Keratinocyte (primary cell): ENCODE measurements at places on chromosomes 1 and 21. TPM values are rescaled to one million over a fixed set of nuclear protein-coding genes. Genes with fewer than 3 reads are reported as not detected.

DNA sequence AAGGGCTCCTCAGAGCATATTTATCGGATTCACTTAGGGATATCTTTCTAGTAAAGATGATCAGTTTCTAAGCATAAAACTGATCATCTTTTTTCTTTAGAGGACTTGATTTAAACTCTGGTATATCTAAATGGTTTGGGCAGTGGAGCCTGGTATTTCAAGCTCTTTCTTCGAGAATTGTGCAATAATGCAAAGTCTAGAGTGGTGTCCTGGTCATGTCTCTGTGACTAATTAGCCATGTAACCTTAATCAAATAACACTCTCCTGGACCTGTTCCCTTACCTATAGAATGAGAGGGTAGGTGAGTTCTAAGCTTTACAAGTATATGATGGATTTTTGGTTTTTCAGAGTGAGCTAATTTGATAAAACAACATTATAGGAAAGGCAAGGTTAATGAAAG, 225.2 kb downstream of the RPS6KC1 start:
- no peak for DNase-seq

DNA sequence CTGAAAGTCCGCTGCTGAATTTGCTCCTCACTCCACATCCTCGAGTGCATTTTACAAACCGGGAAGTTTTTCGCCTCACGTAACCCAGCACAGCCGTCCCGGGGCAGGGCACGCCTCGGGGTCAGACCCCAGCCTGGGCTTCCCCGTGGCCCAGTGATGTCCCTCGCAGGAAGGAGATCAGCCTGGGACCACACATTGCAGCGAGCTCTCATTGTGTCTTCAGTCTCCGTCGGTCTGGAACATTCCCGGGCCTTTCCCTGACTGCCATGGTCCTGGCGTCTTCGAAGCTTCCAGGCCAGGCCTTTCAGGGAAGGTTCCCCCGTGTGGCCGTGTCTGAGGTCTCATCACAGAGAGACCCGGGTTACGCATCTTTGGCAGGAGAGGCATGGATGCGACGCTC, 43.5 kb downstream of the MORN1 start:
- DNase-seq: no peak

- DNase-seq: no peak
Observed at GRCh38 chr1:4702464-4702863, 48.1 kb downstream of the AJAP1 start.

- no peak for DNase-seq
Observed at GRCh38 chr1:67551375-67551774, 121.2 kb upstream of the SERBP1 start.

DNA sequence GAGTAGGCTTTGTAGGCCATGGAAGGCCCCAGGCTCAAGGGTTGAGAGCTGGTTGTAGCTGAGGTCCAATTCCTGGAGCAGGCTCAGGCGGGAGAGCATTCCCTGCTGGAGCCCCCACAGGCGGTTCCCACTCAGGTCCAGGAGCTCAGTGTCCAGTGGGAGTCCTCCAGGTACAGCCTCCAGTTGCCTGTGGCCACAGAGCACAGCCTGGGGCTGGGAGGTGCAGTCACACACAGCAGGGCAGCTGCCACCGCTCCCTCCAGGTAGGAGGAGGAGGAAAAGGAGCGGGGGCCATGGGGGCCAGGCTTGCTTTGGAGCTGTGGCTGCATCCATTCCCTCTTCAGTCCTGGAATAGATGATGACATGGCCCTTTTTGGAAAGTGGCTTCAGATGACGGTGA, 2.8 kb downstream of the LINGO4 start:
- DNase-seq: no peak

CTSE gene
- polyA plus RNA-seq: 0.26 to 0.68 TPM (median 0.33 TPM) in 3 replicates

ACKR1 gene
- polyA plus RNA-seq: not detected in 3 replicates

- no peak for DNase-seq
Observed at GRCh38 chr1:6052543-6053205, 7.0 kb downstream of the KCNAB2 start.

- DNase-seq: no peak
Observed at GRCh38 chr1:31672986-31673385, 28.3 kb upstream of the PEF1 start.

AKIRIN1 gene
- polyA plus RNA-seq: 68.4 to 111 TPM (median 82.3 TPM) in 3 replicates

RGS4 gene
- 0.23 to 1.1 TPM (median 0.90 TPM) in 3 replicates for polyA plus RNA-seq

GRCh38 chr21:45981151-45982091, at the start of gene COL6A1:
Gene COL6A1, plus strand, starts transcription at chr21:45981770. Its CDS starts 81 bp downstream, at chr21:45981851.
- peak; percentile 15 for DNase-seq

DNA sequence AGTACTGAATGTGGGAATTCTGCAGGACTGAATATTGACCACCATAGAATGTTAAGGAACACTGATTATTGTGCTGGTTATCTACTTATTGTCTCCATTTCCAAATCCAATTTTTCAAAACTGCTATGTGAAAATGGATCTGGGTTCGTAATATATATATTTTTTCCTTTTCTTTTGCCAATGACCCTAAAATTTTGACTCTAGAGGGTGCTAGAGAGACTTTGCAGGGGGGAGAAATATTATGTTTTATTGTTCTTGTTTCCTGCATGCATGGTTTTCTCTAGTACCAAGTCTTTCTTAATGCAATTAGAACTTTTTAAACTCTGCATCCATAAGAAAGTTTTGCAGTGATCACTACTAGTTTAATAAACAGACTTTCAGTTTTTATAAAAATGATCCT, 1256.9 kb downstream of the BRINP3 start:
- DNase-seq: no peak
